Stimulated activated CD8-positive, alpha-beta memory T cell treated with anti-CD3 and anti-CD28 coated beads, Interleukin-4, amount 100 ng/mL, for 1 hour (primary cell): ENCODE measurements at places on chromosomes 6 and 20.
A peak's percentile ranks its signal among the peaks of the same experiment; 100 is the strongest.

DNA sequence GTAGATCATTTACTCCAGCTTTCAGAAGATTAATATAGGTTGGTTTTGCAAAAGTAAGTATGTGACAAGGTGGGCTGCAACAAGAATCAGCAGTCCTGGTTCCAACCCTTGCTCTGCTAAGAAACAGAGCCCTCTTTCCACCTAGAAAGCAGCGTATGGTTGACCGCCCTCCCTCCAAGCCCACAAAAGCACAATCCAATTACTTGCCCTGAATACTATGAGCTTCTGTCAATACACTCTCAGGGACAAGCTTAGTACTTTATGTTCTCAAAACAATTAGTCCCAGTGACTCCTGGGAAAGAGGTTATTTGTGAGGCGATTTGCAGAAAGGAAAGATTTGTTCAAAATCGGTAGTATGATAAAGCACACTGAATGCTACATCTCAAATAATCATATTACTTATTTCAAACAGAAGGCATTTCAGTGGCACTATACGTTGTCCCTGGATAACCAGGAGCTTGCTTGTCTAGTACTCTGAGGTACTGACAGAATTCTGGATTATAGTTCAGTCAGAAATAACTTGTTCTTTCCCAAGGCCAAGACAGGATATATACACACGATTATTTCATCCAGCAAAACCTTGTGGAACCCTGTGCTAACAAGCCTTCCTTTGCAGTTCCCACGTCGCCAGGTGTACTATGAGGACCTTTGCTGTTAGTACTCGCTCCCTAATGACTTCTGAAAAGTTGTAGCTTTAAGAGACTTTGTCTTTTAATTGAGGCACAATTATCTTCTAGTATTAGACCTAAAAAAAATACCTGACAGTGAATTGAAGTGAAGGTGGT lies 96.9 kb upstream of the ADTRP start:
- DNase-seq: no peak

DNA sequence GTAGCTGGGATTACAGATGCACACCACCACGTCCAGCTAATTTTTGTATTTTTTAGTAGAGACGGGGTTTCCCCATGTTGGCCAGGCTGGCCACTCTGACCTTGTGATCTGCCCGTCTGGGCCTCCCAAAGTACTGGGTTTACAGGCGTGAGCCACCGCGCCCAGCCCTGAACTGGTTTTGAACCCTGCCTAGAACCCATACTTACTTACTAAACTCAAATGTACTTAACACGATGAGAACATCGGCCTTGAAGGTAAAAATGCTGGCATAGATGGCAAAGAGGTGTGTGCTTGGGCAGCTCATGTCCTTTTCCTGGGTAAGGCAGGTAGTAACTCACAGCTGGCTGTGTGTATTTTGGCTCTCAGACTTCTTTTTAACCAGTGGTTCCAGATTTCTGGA lies 3.2 kb upstream of the ARMC12 start:
- DNase-seq: no peak

DNA sequence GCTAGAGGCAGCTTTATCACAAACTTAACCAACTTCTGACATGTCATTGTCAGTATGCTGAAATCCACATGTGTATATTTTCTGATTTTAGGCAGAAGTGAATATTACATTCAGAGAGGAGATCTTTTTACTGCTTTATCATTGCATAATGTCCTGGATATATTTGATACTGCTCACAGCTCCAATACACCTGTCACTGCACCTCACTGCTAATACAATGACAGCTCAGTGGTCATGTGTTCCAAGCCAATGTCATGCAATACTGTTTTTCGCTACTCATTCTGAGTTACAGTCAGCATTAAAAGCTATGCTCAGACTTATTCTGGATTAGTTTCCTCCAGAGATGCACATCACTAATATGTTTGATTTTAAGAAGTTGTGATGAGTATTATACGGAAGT lies 1604.6 kb downstream of the HACE1 start:
- DNase-seq: no peak

- no peak for DNase-seq
These were observed 12.7 kb downstream of the BFSP1 start for GRCh38 chr20:17518339-17519052.

DNA sequence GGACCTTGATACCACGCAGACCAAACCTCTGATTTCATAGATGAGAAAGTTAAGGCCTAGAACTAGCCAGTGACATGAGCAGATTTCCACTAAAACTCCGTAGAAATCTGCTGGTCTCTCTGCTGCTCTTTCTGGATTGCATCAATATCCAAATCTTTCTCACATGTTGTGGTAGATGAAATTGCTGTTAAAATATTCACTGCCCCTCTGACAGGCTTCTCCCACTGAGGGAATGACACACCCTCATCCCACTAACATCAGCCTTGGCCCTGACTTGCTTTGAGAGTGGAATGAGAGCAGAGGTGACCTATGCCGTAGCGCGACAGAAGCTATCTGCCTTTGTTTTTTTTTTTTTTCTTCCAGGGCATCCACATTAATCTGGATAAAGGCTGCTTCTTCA lies 20.4 kb upstream of the EXOC2 start:
- no peak for DNase-seq

DNA sequence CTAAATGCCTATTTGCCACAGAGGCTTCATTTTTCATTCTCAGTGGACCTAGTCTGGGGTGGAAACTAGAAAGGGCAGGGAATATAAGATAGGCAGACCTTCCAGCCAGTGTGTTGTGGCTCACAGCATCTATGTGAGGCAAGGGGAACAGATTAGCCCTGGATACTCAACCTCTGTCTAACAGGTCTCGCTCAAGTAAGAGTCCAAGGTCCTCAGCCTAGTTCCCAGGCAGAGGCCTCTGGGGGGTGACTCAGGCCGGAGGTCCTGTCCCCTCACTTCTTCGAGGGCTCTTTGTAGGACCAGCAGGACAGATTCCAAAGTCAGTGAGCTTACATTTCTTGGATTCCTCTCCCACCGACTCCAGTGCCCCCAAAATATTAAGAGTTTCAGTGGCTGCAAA lies 106.6 kb downstream of the ZMYND8 start:
- no peak for DNase-seq

DNA sequence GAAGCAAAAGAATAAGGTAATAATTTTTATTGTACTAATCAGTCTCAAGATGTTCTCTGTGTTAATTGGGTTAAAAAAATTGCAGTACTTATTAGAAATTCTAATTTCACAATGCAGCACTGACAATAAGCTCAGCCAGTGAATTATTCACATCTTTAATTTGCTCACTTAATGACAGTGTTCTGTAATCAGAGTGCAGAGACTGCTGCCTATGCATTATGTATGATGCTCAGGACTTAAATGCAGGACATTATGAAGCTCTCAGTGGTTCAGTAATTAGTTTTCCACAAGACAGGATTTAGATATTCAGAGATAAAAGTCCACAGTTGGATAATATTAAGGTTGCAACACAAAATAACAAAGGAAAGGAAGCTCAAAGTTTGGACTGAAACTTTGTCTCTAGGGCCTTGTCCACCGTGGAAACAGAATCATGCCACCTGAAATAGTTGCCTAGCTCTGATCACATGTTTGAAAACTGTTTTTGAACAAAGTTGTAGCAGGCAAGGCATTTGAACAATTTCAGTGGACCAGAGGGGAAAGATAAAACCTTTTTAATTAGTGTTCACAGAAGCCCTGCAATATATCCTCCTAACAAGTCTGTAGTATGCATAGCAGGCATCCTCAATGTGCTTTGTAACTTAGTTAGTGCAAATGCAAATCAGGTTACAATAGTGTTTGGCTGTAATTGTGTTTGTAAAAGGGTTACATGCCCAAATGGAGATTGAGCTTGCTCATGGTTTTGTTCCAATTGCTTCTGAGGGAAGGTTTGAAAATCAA lies 23.7 kb upstream of the MMS22L start:
- DNase-seq: no peak

DNA sequence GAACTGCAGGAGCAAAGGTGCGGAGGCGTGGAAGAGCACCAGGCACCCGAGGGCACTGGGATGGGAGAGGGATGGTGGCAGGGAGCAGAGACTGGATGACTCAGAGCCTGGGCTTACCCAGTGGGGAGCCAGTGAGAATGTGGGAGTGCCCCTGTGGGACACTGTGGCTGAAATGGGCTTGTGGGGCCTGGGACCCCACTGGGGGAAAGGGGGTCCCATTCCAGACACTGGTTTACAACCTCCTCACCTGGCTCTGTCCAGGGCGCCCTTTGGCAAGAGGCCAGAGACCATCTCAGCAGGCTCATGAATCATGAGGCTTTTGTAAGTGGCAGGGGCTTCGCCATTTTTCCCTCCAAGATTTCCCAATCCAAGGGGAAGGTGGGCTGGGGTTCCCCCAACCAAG lies 124.0 kb upstream of the MAFB start:
- no peak for DNase-seq

- DNase-seq: no peak
These were observed 78.5 kb downstream of the AGPAT4 start for GRCh38 chr6:161195386-161195785.

- peak; percentile 9 for DNase-seq
These were observed 335.3 kb downstream of the CD83 start for GRCh38 chr6:14452567-14453527.

DNA sequence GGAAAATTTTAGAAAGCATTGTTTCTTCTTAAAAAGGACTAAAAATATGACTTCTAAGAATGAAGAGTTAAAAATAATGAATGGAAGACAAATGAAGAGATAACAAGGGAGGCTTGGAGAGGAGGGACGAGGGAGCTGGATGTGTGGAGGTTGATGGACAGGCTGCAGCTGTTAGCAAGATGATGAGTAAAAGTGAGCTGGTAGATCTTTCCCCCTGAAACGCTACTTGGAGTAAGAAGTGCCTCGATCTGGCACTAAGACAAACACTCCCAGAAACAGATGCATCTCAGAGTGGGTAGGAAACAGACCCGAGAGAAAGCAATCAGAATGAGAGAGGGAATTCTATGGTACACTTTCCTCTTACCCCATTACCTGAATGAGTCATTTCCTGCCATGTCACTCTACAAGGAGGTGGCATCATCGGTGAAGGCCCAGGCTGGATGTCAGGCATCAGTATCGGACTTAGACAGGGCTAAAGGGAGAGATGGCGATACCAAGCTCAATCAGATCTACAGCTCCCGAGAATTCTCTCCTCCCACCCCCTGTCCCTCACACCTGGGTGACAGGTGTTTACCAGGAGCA lies 154.1 kb upstream of the BMP2 start:
- no peak for DNase-seq
